ENCODE measurements at places on chromosomes 7 and 10.

GRCh38 chr10:24209432-24209771, 464 bp downstream of the KIAA1217 start:
- no peak for DNase-seq

- no peak for DNase-seq
These were observed 110.1 kb downstream of the JMJD1C start for GRCh38 chr10:63355682-63356081.

DNA sequence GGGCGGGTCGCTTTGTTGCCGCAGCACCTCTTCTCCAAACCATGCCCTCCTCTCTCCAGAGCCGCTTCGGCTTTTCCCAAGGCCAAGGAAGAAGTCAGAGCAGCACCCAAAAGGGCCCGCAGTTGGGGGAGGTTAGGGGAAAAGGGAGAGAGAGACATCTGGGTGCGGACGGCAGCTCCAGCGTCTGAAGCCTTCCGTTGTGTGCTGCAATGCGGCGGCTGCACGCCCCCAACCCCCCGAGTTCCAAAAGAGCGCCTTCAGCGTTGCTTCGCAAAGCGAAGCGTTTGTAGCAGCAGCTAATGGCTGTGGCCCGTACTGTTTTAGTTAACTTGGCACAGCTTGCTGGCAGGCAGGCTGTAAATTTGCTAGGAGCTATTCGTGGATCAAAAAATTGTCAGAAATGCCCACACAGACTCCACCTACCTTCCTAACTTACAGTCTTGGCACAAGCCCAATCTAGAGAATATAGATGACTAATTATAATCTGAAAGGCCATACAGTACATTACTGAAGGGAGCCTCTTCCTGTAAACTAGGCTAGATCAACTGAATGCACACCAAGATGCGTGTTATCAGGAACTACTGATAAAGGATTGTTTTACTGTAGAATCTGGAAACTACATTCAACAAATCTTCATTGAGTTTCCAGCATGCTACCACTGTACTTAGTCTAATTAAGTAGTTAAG, 1.1 kb upstream of the KBTBD2 start:
- no peak for DNase-seq

DNA sequence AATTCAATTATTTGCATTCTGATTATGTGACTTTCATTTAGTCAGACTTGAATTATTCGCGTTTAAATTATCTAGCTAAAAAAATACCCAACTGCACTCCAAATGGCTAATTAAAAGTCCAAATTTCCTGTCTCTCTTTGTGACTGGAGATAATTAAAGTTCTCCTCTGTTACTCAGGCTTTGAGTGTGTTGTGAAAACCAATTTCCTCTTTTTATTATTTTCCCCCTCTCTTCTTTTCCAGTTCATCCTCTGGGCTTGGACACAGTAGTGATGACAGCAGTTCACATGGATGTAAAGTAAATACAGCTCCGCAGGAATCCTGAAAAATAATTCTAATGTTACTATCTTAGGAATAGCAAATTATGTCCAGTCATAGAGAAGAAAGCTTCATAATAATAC, 80.6 kb downstream of the SNX10 start:
- DNase-seq, result no peak

GRCh38 chr10:12394241-12395033, 45.1 kb downstream of the CAMK1D start:
- DNase-seq, result no peak

All from activated CD8-positive, alpha-beta memory T cell treated with anti-CD3 and anti-CD28 coated beads for 1 hour (primary cell).